ENCODE measurements at places on chromosomes 1 and 21.

DNA sequence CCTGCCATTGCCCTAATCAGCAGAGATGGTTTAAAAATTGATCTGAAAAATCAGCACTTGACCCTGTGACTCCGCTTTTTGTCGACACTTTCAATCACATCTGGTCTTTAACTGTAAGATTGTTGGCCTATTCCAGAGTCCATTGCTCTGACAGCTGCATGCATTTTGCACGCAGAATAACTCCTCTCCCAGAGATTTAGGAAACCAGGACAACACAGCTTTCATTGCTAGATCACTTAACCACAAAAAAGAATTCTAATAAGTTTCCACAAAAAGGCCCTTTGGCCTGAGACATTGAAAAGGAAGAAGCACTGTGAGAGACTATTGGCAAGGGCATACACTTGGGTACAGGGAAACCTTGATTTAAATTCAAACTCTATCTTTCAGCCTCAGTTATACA, 373.1 kb downstream of the TGFB2 start:
- DNase-seq, result no peak

GRCh38 chr1:151972542-151973248, 21.0 kb downstream of the S100A10 start:
- peak; percentile 59 for DNase-seq

DNA sequence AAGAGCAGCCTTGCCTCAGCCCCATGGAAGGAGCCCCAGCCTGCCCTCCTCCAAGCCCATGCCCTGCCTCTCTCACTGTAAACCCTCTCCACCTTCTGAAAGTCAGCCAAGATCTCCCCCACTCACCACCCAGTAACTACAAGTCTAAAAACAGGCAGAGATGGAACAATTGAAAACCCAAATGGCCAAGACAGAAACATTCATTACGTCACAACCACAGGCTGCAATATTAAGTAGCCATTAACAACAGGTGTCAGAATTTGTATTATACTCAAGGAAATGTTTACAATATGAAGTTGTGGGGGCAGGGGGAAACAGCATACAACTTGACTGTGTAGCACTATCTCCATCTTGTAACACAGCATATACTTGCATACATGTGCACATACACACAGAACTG, 2.4 kb downstream of the IRF6 start:
- no peak for DNase-seq

DNA sequence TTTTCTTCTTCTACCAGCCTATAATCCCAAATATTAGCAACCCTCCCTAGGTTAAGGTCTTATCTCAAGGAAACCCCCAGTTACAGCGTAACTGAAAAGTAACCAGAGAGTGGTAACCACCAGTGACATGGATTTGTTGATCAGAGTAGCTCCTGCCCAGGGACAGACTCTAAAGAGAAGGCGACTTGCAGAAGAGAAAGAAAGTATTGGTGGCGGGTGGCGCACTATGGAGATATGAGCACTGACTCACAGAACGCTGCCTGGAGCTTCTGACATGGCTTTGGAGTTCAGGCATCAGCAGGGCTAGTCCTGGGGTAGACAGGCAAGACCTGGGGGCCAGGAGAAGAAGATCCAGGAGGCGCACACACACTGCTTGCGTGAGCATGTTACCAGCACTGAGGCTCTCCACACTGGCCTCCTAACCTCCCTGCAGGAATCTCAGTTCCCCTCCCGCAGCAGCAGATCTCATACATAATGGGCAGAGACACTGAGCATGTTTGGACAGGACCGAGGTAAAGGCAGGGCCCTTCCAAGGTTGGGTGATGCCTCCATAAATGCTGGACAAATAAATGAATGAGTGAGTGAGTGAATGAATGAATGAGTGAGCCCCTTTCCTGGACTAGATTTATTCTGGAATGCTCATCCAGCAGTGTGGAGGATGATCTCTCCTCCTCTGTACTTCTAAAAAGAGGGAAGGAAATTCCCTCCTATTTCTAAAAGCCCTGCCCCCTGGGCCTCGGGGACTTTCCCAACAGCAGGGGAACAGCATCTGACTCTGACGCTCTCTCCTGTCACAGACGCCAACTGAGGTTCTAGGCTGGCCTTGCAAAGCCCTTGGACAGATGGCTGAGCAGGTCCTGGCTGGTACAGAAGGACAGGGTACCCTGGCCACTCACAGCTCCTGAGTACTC, 175.5 kb downstream of the CLIC6 start:
- no peak for DNase-seq

DNA sequence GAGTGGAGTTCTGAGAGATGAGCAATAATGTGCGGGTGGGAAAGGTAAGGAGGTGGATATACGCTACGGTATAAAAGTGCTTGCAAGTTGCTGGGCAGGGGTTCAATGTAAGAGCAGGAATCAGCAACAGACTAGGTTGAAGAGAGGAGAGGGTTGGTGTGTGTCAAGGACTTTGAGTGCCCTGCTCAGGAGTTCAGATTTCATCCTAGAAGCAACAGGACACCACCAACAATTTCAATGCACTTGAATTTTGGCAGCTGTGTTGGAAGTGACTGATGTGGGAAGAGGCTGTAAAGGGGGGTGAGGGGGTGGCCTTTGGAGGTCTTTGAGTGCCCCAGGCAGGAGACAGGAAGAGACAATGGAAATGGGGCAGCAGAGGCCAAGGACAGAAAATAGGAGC, 57.3 kb downstream of the RHOU start:
- DNase-seq, result no peak

DNA sequence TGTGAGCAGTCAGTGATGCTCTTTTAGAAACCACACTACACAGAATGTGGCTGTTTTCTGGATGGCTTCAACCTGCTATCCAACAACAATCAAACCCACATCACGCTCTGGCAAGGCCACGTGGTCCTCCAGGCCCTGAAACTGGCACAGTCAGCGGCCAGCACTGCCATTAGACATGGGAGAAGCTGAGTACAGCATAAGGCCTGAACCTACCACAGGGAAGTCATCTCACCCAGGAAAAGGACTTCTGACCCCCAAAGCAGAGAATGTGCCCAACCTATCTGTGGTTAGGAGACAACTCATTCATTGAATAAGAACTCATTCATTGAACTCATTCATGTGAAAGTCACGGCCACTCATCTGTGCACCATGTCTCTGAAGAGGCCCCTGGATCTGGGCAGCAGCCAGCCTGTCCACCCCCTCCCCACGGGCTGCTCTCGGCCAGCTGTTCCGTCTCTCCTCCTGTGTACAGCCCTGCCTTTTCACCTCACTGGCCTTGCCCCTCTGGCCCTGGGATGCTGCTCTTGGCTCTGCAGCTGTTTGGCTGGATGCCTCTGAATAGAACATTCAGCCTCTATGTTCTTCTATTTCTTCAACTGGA, 41.1 kb downstream of the C1orf198 start:
- no peak for DNase-seq

DNA sequence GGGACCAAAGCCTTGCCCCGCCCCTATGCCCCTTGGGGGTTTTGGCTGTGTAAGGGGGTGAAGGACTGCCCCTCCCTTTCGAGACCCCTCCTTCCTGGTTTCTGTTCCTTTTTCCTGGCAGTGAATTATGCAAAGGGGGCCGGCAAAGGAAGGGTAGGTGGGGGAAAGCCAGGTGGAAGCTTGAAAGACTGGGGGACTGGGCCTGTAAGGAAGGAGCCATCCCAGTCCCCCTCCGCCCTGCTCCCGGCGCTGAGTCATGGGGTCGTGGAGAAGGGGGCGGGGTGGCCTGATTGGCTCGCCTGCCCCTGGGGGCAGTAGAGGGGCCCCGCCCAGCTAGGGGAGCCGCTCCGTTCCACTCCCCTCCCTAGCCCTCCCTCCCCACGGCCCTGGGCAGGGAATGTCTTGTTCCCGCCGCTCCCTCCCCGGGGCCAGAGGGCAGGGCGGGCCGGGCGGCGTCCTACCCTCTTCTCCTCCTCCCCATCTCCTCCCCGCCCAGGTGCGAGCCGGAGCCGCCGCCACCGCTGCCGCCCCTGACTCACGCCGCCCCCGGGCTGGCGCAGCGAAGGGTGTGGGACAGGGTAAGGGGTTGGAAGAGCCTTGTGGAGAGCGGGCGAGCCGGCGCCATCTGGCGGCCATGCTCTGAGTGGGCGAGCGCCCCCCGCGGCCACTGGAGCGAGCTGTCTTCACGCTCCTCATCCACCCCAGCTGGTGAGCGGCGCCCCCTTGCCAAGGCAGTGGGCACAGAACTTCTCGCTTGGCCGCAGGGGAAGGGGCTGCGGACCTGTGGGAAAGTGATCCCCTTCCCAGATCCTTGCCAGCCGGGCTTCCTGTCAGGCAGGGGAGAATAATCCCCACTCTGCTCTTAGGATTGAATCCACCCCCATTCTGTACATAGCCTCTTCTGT, 14.7 kb downstream of the ZBTB7B start:
- DNase-seq, result peak; percentile 94

- peak; percentile 40 for DNase-seq
Measured at GRCh38 chr1:13828454-13829151, 128.6 kb downstream of the PRDM2 start.

GRCh38 chr21:25717491-25718147, 17.1 kb downstream of the ATP5PF start:
- DNase-seq, result no peak

GRCh38 chr1:156128654-156129597, 14.4 kb downstream of the LMNA start:
- no peak for DNase-seq

GRCh38 chr1:5991381-5992025, 722 bp downstream of the NPHP4 start:
- DNase-seq, result peak; percentile 21

- no peak for DNase-seq
Measured at GRCh38 chr1:43206600-43207228, 34.6 kb downstream of the CFAP57 start.

DNA sequence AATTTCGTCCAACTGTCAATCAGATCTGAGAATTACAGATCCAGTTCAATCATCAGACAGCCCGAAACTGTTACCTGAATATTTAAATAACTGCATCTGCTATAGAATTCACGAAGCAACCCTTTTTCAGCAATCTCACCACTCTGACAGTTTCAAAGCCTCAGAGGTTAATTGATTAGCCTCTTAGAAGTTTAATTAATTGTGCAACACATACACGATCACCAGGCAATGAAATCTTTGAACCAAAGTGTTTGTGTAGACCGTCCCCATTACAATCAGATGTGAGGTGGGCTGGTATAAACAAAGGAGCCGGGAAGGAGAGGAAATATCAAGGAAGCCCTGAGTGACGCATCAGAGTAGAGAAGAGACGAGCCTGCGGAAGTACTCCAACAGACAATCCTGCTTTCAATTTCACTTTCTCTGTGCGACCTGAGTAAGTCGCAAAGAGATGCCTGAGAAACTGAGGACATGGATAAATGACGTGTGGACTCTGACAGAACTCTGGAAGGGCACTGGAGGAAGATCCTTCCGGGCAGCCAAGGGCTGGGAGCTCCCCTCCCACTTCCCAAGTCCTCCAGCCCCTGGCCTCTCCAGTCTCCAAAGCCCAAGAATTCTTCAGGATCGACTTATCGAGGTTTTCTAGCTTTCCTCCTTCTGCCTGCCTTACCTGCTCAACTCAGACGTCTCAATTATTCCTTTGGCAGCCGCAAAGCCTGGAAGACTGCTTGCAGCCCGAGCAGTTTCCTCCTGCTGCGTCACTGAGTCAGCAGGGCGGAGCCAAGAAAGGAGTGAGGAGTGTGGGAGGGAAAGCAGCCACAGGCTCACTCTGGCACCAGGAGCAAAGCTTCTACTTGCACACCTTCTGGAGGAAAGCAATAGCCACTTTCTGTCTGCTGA, at the start of gene RNASEL:
Gene RNASEL, minus strand, starts transcription at position 757 of the 897 bp plus-strand sequence. CDS start 2,450 bp downstream, outside the sequence.
- peak; percentile 52 for DNase-seq

- no peak for DNase-seq
Measured at GRCh38 chr1:86779308-86780191, 75.2 kb downstream of the SH3GLB1 start.

GRCh38 chr1:168091720-168092550, 44.8 kb downstream of the GPR161 start:
- DNase-seq, result no peak

- DNase-seq, result no peak
Measured at GRCh38 chr1:14809191-14809981, 210.9 kb downstream of the KAZN start.

DNA sequence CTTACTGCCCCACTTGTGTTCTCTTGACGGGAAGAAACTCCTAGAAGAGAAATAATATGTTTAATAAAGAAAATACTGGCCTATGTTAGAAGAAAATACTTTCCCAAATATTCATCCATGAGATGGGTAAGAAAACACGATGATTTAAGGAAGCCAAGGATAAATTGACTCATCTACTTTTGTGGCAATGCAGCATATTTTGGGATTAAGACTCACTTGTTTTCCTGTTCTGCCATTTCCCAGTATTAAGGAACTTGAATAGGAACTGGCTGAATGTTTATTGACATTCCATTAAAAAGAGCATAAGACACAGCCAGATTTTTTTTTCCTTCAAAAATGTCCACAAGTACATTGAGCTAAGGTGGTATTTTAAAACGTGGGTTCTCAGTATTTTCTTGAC, 10.9 kb upstream of the ADAMTS5 start:
- no peak for DNase-seq

DNA sequence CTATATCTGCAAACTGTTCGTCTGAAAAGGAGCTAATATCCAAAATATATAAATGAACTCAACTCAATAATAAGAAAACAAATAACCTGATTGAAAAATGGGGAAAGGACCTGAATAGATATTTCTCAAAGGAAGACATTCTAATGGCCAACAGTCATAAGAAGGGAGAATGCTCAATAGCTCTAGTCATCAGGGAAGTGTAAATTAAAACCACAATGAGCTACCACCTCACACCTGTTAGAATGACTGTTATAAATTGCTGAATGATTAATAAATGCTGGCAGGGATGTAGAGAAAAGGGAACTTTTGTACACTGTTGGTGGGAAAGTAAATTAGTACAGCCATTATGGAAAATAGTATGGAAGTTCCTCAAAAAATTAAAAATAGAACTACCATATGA, 21.2 kb upstream of the C1orf115 start:
- no peak for DNase-seq

- peak; percentile 19 for DNase-seq
Measured at GRCh38 chr1:38815903-38816627, 43.5 kb downstream of the RRAGC start.

DNA sequence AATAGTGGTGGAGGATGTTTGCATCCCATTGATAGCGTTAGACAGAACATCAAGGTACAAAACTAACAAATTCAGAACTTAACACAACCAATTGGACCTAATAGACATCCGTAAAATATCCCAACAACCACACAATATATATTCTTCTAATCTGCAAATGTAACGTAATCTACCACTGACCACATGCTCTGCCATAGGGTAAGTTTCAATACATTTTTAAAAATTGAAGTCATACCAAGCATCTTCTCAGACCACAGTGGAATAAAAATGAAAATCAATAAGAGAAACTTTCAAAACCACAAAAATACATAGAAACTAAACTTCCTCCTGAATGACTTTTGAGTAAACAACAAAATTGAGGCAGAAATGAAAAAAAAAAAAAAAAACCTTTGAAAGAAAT, 1087.5 kb downstream of the KCNT2 start:
- DNase-seq, result no peak

DNA sequence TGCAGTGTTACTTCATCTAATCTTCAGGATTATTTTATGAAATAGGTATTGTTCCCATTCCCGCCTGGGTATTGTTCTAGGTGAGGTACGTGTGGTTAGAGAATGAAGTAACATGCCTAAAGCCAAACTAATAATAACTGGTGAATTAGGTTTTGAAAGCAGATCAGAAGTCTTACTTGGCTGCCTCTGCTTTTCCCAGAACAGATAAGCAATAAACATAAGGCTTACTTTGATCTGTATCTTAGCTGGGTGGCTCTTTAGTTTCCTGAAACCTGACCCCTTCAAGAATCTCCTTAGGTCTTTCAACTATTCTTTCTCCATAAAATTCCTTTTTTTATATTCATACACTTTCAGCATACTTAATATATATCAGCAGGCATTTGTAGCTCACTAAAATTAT, 65.3 kb downstream of the VAV3 start:
- DNase-seq, result no peak

- no peak for DNase-seq
Measured at GRCh38 chr1:110242062-110242461, 31.9 kb downstream of the KCNC4 start.

Data from stimulated activated CD4-positive, alpha-beta T cell treated with anti-CD3 and anti-CD28 coated beads, Interleukin-1b, Interleukin-23, amount 100 ng/mL, for 48 hours (primary cell).